Stimulated activated CD8-positive, alpha-beta memory T cell treated with anti-CD3 and anti-CD28 coated beads, Interleukin-7, amount 100 ng/mL, for 48 hours (primary cell): ENCODE measurements at places on chromosomes 3 and 15.

- DNase-seq: no peak
Measured at GRCh38 chr3:3027976-3028567, 82.1 kb downstream of the IL5RA start.

GRCh38 chr15:40366457-40367370, 8.7 kb downstream of the DISP2 start:
- no peak for DNase-seq

DNA sequence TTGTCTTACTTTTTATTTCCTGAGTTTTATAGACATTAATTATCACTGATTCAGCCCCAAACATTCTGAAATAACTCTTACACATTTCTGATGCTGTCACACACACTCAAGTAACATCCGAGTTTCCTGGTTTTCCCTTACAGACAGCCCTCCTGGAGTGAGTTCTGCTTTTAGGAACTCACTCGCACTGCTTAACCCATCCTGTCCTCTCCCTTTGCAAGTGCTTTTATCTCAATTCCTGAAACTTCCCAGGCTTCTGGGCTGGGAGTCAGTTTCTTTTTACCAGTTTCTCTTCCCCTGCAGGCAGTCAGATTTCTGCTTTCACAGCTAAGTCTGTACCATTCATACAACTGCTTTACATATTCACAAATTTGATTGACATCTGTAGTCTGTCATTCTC, 15.6 kb upstream of the SH3GL3 start:
- DNase-seq: no peak

DNA sequence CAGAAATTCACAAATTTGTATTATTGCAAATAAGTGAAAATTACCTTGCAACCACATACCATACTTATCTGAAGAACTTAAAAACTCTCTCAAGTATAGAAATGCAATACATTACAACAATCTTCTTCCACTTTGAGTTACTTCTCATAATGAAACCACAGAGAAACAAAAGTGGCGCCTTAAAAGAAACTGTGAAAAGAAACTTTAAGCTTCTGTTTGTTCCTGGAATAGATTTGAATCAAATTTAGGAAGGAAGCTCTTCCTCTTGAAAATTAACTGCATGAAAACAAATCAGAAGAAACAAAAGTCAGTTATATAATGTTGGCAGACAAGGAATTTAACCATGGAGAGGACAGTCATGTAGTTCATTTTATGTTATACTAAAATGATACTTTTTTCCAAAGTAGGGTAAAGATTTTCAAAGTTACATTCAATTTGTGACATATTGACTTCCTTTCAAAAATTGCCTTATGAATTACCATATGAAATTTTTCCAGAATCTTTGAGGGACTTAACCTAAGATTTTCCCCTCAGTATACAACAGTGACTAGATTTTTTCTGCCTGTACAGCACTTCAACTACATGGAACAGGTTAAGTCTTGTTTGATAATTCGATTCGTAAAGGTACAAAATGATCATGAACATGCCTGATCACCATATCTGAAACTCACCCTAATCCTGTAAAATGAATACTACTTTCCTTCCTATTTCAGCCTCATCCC, 57.6 kb upstream of the TNFSF10 start:
- DNase-seq: no peak

- no peak for DNase-seq
Measured at GRCh38 chr3:124035463-124036121, 43.7 kb upstream of the ROPN1 start.

DNA sequence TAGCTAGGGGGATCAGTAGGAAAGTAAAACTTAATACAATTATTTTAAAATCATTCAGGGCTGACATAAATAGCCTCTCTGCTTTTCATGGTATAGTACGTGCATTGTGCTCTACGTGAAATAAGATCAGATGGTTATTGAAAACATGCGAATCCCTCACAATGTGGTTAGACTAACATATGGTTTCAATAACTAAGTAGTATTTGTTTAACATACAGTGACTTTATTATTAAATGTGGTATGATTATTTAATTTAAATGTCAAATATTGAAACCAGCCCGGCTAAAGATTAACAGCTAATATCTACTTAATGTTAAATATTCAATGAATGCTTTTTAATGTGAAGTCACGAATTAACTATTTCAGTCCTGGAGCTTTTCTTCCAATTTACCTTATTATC, 473.9 kb upstream of the THBS1 start:
- no peak for DNase-seq

- DNase-seq: no peak
Measured at GRCh38 chr15:100999369-100999768, 80.2 kb downstream of the LRRK1 start.

DNA sequence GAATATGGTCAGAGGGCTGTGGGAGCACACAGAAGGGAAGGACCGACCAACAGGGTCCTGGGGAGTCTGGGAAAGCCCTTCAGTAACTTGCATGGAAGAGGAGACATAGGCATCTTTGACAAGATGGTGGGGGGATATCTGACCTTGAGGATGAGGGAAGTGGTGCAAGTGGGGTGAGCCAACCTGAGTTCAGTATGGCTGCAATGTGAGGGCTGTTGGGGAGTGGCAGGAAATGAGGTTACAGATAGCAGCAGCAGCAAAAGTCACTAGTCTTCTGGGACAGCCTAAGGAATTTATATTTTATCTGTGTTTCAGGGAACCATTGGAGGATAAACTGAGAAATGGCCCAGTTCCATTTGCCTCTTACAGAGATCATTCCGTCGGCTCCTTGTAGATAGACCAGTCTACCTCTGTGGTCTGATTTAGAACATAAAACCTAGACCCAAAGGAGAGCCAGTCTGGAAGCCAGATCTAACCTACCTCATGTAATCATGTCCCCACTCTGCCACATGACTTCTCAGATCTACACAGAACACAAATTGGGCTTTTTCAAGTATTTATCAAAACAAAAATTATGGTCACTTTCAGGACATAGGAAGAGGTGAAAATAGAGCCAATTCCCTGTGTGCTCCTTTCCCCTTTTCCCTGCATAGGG, 75.6 kb downstream of the ST6GAL1 start:
- no peak for DNase-seq

DNA sequence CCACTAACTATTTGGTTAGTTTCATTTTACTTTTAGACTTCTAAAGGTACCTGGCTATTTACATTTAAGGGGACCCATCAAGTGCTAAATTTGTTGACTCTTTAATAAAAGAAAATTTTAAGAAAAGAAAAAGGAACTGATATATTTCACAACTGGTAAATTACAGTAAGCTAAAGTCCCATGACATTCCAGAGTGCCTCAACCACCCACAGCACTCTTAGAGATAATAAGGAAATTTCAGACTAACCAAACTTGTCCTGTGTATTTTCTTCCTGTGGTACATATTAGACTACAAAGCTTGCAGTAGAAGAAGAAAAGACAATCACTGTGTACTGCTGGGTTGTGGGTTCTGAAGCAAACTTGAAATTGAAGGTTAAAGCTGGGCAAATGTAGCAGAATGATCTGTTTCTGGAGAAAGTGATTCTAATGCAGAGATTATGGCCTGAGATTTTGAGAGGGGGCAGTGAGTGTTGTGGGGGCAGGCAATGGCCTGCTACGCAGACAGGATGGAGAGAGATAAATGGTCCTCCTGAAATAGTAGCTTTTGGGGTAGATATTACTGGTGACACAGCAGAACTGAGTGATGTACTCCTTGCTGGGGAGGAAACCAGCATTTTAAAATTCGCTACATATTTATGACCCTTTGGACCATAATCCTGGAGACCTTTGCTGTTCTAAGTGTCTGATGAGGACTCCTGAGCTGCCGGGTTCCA, 24.5 kb upstream of the MFSD1 start:
- no peak for DNase-seq

DNA sequence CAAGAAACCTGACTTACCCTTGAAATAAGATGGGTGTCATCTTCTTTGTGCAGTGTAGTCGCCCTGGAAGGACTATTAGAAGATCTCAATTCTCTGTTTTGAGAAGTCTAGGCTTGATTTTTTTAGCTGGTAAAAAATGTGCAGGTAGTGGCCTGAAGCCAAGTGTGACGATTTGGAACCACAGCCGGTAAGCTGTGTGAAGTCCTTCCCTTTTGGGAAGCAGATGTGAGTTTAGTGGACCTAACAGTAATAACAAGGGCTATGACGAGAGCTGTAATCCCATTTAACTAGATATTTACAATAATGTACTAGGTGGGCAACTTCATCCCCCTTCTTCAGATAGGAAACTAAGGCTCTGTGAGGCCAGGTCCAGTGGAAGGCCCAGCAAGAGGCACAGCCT, 81.7 kb upstream of the MYZAP start:
- no peak for DNase-seq

- no peak for DNase-seq
Measured at GRCh38 chr3:42476225-42477125, 26.0 kb upstream of the VIPR1 start.

DNA sequence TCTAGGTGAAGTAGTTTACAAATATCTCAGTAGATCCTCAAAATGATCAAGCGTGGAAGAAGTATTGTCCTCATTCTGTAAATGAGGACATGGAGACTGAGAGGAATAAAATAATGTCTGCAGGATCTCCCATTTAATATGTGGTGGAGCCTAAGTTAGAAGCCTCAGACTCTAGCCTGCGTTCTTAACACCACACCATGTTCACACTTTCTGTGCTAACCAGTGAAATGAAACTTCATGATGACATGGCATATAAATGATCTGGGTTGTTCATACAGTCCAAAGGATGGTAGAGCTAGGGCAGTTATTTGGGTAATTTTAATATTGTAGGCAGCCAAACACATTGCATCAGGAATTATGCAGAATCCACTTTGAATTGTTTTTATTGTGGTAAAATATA, 25.1 kb upstream of the APH1B start:
- DNase-seq: no peak

- no peak for DNase-seq
Measured at GRCh38 chr3:82556113-82556512, 794.7 kb upstream of the GBE1 start.

GRCh38 chr15:68299436-68299835, 21.9 kb downstream of the FEM1B start:
- no peak for DNase-seq

- no peak for DNase-seq
Measured at GRCh38 chr3:10983219-10983916, 9.2 kb upstream of the SLC6A1 start.

- no peak for DNase-seq
Measured at GRCh38 chr15:50633653-50634052, 52.9 kb downstream of the TRPM7 start.

GRCh38 chr15:25731411-25731810, 131.7 kb downstream of the ATP10A start:
- DNase-seq: no peak

- no peak for DNase-seq
Measured at GRCh38 chr15:90607361-90607760, 77.6 kb downstream of the CRTC3 start.

GRCh38 chr3:195365371-195365770, 77.4 kb downstream of the ACAP2 start:
- DNase-seq: no peak

GRCh38 chr3:12408984-12409683, 75.1 kb upstream of the TSEN2 start:
- no peak for DNase-seq

DNA sequence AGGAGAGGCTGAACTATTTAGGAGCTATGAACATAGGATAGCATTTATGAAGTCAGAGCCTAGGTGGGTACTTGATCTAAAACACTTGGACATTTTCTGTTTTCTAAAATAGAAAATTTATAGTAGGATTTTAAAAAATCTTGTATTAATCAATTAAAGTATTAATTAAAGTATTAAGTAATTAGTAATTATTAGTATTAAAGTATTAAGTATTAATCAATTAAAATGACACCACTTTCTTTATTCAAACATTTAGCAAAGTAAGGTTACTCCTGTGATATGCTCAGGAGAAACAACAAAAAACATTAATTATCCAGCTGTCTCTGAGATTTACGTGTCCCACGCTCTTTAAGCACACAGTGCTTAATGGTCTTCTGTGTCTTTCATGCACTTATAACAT, 32.2 kb downstream of the CHCHD4 start:
- no peak for DNase-seq

GRCh38 chr15:32706704-32707103, 11.1 kb upstream of the GREM1 start:
- DNase-seq: no peak

DNA sequence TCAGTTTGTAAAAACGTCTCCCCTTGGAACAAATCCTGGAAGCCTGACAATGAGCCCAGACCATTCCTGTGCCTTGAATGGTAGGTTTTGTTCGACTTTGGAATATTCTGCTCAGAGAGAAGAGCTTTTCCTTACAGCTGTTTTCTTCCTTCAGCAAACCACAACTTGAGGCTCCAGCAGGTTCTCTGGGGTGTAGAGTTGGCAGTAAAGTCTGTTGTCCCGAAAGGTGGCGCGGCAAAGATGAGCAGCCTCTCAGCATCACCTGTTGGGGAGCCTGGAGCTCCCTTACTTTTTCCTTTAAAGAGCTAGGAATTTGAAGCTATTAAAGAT, 65.4 kb downstream of the BOC start:
- DNase-seq: no peak

GRCh38 chr15:75452865-75453702, 1.6 kb upstream of the SIN3A start:
- peak; percentile 42 for DNase-seq

GRCh38 chr3:42830437-42831320, 21.4 kb downstream of the ACKR2 start:
- DNase-seq: no peak

GRCh38 chr3:39362192-39362591, 21.0 kb upstream of the SLC25A38 start:
- DNase-seq: no peak

DNA sequence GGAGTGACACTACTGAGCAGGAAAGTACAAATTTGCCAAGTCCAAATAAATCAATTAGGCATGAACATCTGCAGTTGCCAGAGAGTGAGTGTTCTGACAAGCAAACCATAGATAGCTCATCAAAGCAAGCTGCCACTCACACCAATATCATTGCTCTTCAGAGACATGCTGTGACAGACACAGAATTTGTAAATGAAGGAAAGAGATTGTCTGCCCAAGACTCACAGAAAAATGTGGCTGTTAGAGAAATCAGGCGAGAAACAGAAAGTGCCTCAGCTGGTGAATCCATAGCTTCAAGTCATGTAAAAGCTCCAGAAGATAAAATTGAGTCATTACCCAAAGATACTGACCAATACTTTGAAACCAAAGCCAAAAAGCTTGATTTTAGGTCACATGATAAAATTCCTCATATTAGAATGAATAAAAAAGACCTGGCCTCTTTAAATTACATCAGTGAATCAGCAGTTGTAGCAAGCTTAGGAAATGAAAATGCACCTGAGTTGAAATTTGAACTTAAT, 50.8 kb downstream of the CRYBG3 start:
- no peak for DNase-seq
